ENCODE measurements at places on chromosomes 7 and 10. TPM values are rescaled to one million over a fixed set of nuclear protein-coding genes. Genes with fewer than 3 reads are reported as not detected.

DNA sequence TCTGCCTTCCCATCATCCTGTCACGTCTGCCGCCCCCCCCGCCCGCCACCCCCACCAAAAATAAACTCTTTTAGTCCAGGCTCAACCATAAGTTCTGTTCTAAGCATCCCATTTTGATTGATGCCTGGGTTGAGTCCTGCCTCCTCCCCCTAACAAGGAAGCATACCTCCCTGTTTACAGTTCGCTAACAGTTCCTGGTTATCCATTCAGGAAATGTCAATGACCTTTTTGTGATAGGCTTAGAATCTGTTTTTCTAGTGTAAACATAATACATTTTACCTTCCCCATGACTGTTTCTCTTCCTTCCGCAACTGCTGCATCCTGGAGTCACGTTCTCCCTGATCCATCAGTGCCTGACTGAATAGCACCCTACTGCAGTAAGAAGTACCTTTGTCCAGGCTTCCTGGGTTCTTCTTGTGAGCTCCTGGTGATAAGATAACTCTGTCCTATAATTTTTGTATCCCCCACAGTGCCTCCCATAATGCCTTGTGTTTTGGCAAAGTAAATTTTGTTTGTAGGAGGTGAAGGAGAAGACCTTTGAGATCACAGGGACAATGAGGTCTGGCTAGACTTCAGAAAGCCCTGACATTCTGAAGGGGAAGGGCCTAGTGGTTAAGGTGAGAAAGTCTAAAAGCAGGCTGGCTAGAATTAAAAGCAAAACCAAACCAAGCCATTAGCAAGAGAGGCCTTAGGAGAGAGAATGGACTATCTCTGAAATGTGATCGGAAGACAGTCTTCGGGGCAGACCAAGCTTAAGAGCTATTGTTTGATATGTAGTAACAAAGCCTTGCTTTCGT lies 7.3 kb downstream of the AGFG2 start:
- H3K4me3 ChIP-seq: no peak overlapping the region
- H3K36me3 ChIP-seq: peaks cover 5% of the 10 kb centered on the region
- DNase-seq: no peak
- peak overlapping the region; percentile 89 for H3K27ac ChIP-seq
- no peaks in the 10 kb centered on the region for H3K27me3 ChIP-seq

- no peaks in the 10 kb centered on the region for H3K4me1 ChIP-seq
- no peak overlapping the region for H3K4me3 ChIP-seq
- no peaks in the 10 kb centered on the region for H3K27me3 ChIP-seq
- DNase-seq: no peak
- no peaks in the 10 kb centered on the region for H3K36me3 ChIP-seq
These were observed 948.7 kb upstream of the GHITM start for GRCh38 chr10:83190614-83191013.

DNA sequence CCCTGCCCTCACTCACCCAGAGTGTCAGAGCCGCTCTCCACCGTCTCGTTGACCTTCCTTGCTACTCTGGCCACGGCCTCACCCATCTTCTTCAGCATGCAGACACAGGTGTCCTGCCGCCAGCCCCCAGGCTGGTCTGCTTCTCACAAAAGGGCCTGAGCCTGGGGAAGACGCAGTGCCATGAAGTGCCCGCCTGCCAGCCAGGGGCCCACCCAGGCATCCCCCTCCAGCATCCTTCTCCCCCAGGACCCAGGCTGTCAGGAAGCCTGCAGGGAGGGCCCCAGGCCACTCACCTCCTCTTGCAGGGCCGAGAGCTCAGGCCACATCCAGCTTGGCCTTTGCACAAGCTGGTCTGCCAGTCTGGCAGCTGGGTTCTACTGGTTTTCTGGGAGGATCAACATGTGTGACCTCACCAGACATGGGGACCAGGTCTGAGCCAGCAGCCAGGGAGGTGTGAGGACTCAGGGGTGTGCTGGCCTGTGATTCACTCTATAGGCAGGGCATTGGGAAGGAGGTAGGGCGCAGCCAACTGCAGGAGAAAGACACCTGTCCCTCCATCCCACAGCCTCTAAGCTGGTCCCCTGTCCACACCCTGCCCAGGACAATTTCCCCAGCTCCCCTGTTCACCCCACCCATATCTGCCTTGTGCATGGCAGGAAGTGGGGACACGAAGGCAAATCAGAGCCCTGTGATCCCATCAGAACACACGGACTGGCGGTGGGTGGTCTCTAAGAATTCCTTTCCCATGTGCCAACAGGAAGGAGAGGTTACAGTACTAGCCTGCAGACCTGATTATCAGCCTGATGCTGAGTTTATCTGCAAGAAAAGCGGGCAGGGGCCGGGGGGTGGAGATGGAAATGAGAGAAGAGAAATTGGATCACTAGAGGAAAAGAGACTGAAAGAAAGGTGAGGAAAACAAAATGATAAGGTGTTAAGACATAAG lies 5.7 kb downstream of the LRRC20 start:
- H3K27me3 ChIP-seq: no peaks in the 10 kb centered on the region
- no peaks in the 10 kb centered on the region for H3K36me3 ChIP-seq
- no peak overlapping the region for H3K27ac ChIP-seq
- H3K4me3 ChIP-seq: no peak overlapping the region
- DNase-seq: no peak

DNA sequence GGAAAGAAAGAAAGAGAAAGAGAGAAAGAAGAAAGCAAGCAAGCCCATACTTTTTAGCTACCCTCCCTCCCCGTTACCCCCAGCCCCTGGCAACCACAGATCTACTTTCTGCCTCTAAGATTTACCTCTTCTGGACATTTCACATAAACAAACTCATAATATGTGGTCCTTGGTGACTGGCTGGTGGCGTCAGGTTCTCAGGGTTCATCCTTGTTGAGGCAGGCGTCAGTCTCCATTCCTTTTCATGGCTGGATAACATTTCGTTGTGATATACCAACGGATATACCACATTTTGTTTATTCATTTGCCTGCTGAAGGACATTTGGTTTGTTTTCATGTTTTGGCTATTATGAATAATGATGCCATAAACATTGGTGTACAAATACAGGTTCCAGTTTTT lies 30.5 kb downstream of the CDH23 start:
- peaks cover 12% of the 10 kb centered on the region for H3K4me1 ChIP-seq
- no peaks in the 10 kb centered on the region for H3K36me3 ChIP-seq
- no peak overlapping the region for H3K27ac ChIP-seq
- no peaks in the 10 kb centered on the region for H3K27me3 ChIP-seq

DNA sequence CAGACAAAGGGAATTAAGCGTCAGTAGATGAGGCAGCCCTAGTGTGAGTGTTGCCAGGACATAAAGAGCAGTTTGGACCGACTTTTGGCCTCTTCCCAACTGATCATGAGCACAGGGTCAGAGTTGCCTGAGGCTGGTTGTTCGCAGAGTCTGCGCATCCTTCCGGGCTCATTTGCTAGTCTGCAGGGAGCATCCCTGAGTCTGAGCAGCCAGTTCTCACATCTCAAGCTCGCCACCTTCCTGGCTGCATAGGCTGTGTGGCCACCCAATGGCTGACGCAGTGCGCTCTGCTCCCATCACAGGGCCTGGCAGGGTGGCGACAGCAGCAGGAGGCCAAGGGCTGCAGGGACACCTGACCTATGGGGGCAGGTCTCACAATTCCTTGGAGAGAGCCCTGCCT lies 5.0 kb downstream of the GAD2 start:
- no peak overlapping the region for H3K27ac ChIP-seq
- H3K27me3 ChIP-seq: peaks cover 22% of the 10 kb centered on the region
- DNase-seq: no peak
- no peaks in the 10 kb centered on the region for H3K36me3 ChIP-seq
- H3K4me1 ChIP-seq: peaks cover 5% of the 10 kb centered on the region
- H3K4me3 ChIP-seq: no peak overlapping the region

DNA sequence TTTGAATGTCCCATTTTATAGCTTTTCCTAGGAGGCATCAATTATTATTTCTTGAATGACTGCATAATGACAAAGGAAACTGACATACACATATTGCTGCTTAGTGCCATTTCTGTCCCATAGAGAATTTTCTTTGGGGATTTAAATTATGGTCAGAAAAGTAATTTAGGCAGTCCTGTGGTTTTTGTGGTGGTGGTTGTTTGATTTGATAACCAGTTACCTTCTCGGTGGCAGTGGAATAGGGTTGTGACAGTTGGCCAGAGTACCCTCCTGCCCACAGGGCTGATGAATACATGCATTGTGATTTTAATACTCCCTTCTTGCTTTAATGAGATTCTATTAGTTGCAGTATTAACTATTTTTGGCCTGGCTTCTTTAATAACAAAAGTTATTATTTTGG lies 6.6 kb upstream of the SGCE start:
- H3K27ac ChIP-seq: no peak overlapping the region
- no peaks in the 10 kb centered on the region for H3K36me3 ChIP-seq
- H3K27me3 ChIP-seq: no peaks in the 10 kb centered on the region
- no peak overlapping the region for H3K4me3 ChIP-seq
- no peak for DNase-seq

GRCh38 chr10:6059506-6059905 lies 2.7 kb downstream of the IL2RA start:
- no peak for DNase-seq
- no peaks in the 10 kb centered on the region for H3K36me3 ChIP-seq
- no peaks in the 10 kb centered on the region for H3K27me3 ChIP-seq

GRCh38 chr7:38367301-38367890 lies 94.0 kb upstream of the TARP start:
- no peak overlapping the region for H3K4me3 ChIP-seq
- no peaks in the 10 kb centered on the region for H3K27me3 ChIP-seq
- no peak overlapping the region for H3K27ac ChIP-seq
- DNase-seq: no peak
- H3K36me3 ChIP-seq: no peaks in the 10 kb centered on the region

DNA sequence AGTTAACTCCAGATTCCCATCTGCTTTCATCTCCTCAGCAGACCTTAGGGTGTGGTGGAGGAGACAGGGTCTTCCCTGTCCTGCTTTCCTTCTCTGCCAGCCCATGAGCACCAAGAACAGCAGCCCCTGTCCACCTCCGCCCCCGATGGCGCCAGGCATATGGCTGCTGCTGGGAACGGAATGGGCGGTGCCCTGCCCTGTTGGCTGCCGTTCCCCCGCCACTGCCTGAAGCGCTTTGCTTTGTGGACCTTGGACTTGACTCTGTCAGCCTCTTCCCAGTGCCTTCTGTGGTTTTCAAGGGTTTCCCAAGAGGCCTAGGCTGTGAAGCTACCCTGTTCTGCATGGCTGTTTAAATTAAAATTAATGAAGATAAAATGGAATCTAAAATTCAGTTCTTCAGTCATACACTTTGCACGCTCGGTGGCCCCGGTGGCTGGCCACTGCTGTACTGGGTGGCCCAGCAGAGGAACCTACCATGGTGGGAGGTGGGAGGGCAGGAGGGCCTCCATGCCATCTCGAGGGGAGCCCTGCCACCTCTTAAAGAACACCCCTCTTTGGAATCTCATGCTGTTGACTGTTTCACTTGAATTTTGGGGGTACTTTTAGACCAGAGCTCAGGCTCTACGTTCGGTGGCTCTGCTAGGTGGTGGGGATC lies 78.7 kb downstream of the NKX6-2 start:
- H3K4me1 ChIP-seq: peaks cover 2% of the 10 kb centered on the region
- H3K36me3 ChIP-seq: peaks cover 16% of the 10 kb centered on the region
- no peak overlapping the region for H3K27ac ChIP-seq
- no peaks in the 10 kb centered on the region for H3K27me3 ChIP-seq
- H3K4me3 ChIP-seq: no peak overlapping the region
- DNase-seq: no peak

- H3K27me3 ChIP-seq: no peaks in the 10 kb centered on the region
- no peak overlapping the region for H3K4me3 ChIP-seq
- H3K27ac ChIP-seq: no peak overlapping the region
These were observed 6.1 kb downstream of the PTER start for GRCh38 chr10:16442914-16443313.

GRCh38 chr10:95346715-95347401 lies 56.1 kb upstream of the PDLIM1 start:
- no peak overlapping the region for H3K4me3 ChIP-seq
- no peaks in the 10 kb centered on the region for H3K27me3 ChIP-seq
- H3K4me1 ChIP-seq: peaks cover 22% of the 10 kb centered on the region
- no peaks in the 10 kb centered on the region for H3K36me3 ChIP-seq
- no peak overlapping the region for H3K27ac ChIP-seq

DNA sequence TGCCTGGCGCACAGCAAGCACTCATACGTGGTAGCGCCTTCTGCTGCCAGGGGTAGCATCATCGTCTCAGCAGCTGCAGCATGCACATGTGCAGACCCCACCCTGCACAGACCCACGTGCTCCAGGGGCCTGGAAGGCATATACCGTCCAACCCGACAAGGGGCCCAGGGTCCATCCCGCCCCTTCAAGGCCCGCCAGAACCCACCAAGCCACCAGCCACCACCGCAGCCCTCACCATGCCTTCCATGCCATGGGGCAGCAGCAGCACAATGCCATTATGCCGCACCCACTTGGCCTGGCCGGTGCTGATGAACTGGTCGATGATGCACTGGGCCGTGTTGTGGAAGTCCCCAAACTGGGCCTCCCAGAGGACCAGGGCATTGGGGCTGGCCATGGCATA lies 22.7 kb downstream of the OGDHL start:
- H3K27ac ChIP-seq: no peak overlapping the region
- peaks cover 8% of the 10 kb centered on the region for H3K36me3 ChIP-seq
- no peak for DNase-seq
- no peaks in the 10 kb centered on the region for H3K4me1 ChIP-seq
- no peak overlapping the region for H3K4me3 ChIP-seq
- no peaks in the 10 kb centered on the region for H3K27me3 ChIP-seq

- no peaks in the 10 kb centered on the region for H3K36me3 ChIP-seq
- H3K4me1 ChIP-seq: peaks cover 25% of the 10 kb centered on the region
- no peak for DNase-seq
- no peak overlapping the region for H3K27ac ChIP-seq
- H3K27me3 ChIP-seq: no peaks in the 10 kb centered on the region
- no peak overlapping the region for H3K4me3 ChIP-seq
These were observed 1.6 kb downstream of the PWWP2B start for GRCh38 chr10:132398566-132398991.

- no peaks in the 10 kb centered on the region for H3K36me3 ChIP-seq
- H3K27me3 ChIP-seq: no peaks in the 10 kb centered on the region
- no peak for DNase-seq
- H3K4me3 ChIP-seq: no peak overlapping the region
These were observed 109.0 kb upstream of the SP4 start for GRCh38 chr7:21318916-21319270.

DNA sequence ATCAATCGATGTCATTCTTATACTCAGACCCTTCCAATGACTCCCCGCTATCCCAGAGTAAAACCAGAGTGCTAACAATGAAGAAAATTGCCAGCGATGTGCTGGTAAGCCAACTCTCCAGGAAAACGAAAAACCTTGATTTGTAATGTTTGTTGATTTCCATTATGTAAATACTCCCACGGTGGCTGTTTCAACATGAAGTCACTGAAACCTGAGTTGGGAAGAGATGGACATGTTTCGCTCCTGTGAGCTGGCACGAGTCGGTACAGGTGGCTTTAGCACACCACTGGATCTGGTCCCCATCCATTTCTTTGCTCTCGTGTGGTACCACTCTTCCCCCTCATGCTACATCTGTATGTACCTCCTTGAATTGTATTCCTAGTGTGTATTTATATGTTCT lies 52.9 kb downstream of the AP3M1 start:
- H3K36me3 ChIP-seq: peaks cover 3% of the 10 kb centered on the region
- H3K27ac ChIP-seq: peak overlapping the region; percentile 47
- DNase-seq: no peak
- no peak overlapping the region for H3K4me3 ChIP-seq
- no peaks in the 10 kb centered on the region for H3K4me1 ChIP-seq
- H3K27me3 ChIP-seq: no peaks in the 10 kb centered on the region

- no peaks in the 10 kb centered on the region for H3K27me3 ChIP-seq
- DNase-seq: no peak
- H3K4me1 ChIP-seq: no peaks in the 10 kb centered on the region
- no peak overlapping the region for H3K27ac ChIP-seq
- H3K36me3 ChIP-seq: no peaks in the 10 kb centered on the region
These were observed 135.8 kb upstream of the CXCL12 start for GRCh38 chr10:44520651-44521050.

RPS24 gene
- polyA plus RNA-seq: 314 TPM

OR2A1 gene
- 0.01 TPM for polyA plus RNA-seq

LAMTOR4 gene
- polyA plus RNA-seq: 75.5 TPM

Measured in liver (tissue), 10 donors.